ENCODE measurements at places on chromosomes 2 and 18.

- no peak for DNase-seq
Observed at GRCh38 chr2:136051001-136051724, 65.7 kb upstream of the DARS1 start.

DNA sequence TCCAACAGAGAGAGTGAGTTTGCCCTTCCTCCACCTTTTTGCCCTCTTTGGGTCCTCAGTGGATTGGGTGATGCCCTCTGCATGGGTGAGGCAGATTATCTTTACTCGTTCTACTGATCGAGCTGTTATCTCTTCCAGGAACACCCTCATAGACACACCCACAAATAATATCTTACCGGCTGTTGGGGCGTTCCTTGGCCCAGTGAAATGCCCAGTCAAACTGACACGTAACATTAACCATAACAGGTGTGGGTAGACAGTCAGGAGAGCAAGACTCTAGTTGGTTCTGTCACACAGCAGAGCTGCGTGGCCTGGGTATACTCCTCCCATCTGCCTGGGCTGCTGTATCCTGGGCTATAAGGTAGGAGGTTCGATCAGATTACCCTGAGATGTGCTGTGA, 144.1 kb downstream of the AGAP1 start:
- no peak for DNase-seq

- DNase-seq, result no peak
Observed at GRCh38 chr2:113024764-113025163, 19.5 kb downstream of the IL36A start.

DNA sequence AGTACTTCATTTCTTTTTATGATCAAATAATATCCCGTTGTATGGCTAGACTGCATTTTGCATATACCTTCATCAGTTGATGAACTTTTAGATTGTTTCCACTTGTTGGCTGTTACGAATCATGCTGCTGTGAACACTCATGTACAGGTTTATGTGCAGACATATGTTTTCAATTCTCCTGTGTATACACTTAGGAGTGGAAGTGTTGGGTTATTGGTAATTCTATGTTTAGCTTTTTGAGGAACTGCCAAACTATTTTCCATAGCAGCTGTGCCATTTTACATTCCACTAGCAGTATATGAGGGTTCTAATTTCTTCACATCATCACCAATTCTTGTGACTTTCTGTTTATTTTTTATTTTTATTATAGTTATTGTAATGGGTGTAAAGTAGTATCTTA, 32.1 kb upstream of the LCLAT1 start:
- no peak for DNase-seq

DNA sequence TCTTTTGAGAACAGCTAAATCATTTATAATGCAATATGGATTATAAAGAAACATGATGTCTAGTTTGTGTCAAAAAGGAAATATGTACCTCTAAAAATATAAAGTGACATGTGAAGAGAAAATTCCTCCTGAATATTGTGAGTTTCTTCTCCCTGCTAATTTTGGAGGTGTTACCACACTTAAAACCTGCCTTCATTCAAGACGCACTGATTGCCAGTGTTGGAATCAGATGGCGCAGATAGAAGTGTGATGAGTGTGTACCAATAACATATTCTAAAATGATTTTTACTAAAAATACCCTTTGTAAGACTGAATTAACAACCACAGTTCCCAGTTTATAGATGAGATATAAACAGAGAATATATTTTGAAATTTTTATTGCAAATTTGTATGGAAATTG, 681.8 kb upstream of the LRATD1 start:
- no peak for DNase-seq

DNA sequence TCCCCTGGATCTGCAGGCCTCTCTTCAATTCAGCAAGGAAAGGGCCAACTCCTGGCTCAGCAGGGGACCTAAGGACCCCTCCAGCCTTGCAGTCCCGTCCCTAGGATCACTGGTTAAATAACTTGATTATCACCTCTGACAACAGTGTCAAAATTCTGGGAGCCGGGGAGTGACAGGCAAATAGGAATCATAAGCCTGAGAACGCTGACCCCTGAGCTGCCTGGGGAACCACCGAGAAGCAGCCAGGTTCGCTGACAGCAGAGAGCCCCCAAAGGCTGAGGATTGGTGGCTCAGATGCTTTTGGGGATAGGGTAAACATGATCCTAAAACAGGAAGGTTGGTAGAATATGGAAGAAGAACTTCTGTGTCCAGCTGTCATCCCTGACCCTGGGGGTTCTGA, 17.5 kb upstream of the TNS1 start:
- DNase-seq, result no peak

DNA sequence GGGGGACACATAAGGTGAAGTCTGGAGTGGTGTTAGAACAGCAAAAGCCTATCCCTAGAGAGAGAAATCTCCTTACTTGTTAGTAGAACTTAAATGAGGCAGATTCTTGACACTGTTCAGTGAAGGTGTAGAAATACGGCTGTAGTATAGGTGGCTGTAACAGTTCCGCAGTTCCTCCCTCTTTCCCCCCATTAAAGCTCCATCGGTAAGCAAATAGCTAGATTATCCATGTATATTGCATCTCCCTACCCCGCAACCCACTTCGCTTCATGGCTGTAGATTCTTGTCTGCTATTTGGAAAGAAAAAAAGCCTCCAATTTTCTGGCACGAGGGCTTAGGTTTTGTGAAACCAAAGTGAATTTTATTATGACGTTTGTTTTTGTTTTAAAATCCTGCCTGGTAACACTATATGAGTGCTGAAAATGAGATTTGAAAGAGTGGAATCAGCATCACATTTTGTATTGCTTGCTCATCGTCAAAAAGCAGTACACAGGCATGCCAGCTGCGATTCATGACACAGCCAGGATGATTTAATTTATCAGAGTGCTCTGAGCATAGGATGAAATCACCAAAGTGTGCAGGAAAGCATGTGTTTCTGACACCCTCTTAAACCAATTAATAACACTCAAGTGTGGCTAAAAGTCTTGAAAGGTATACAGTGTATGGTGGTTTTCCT, 1.4 kb downstream of the FAM171B start:
- DNase-seq, result no peak
